ENCODE measurements at places on chromosomes 13 and 19.
A peak's percentile ranks its signal among the peaks of the same experiment; 100 is the strongest.

GRCh38 chr19:41796362-41796761, at the start of gene CEACAM3:
Gene CEACAM3 (plus strand): TSS chr19:41796587. CDS start chr19:41796678, 91 bp downstream.
- no peak for DNase-seq

- no peak for DNase-seq
Observed at GRCh38 chr19:1134431-1134830, 30.6 kb downstream of the GPX4 start.

DNA sequence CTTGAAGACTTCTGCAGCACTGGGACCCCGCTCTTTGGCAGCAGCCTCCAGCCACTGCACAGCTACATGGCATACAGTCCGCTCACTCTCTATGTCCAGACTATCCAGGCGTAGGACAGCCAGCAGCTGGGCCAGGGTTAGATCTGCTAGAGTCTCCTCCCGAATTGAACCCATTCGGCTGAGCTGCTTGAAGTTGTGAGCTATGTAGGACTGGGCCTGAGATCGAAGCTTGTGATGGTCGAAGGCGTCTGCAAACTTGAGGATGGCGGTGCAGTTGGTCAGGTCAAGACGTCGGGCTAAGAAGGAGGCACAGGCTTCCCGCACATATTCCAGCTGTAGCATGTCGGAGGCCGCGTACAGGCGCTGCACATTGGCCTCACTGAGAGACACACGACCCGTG, 900 bp downstream of the KBTBD7 start:
- no peak for DNase-seq

- DNase-seq, result no peak
Observed at GRCh38 chr13:91401920-91402319, 3.5 kb downstream of the GPC5 start.

DNA sequence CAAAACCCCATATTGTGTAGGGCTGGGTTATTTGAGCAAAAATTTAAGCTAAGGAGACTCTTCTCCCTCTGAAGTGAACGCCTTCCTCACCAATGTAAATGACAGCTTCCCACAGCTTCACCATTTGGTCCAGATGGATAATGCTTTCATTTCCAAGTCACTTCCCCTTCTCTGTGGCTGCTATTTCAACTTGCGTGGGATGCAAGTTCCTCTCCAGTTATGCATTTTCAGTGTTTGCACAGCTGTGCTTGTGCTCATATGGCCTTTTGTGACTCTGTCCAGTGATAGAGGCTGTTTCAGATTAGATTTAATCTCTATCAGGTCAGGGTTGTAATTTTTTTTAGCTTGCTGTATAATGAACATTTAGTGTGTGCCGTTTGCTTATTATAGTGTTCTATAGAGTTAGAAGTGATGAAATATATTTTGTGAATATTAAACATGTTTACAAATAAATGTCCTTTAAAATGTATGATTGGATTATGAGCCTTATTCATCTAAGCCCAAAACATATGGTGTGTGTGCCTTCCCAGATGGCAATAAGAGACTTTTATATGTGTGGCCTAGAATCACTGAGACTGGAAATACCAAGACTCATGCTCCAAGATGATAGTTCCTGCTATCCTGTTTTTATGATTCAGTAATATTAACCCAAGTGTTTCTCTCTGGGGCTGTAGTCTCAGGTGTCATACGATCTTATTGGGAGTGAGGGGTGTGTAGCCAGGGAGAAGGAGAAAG, 86.6 kb downstream of the TNFRSF19 start:
- DNase-seq, result no peak

GRCh38 chr19:9969688-9969975, 33.3 kb upstream of the OLFM2 start:
- no peak for DNase-seq

DNA sequence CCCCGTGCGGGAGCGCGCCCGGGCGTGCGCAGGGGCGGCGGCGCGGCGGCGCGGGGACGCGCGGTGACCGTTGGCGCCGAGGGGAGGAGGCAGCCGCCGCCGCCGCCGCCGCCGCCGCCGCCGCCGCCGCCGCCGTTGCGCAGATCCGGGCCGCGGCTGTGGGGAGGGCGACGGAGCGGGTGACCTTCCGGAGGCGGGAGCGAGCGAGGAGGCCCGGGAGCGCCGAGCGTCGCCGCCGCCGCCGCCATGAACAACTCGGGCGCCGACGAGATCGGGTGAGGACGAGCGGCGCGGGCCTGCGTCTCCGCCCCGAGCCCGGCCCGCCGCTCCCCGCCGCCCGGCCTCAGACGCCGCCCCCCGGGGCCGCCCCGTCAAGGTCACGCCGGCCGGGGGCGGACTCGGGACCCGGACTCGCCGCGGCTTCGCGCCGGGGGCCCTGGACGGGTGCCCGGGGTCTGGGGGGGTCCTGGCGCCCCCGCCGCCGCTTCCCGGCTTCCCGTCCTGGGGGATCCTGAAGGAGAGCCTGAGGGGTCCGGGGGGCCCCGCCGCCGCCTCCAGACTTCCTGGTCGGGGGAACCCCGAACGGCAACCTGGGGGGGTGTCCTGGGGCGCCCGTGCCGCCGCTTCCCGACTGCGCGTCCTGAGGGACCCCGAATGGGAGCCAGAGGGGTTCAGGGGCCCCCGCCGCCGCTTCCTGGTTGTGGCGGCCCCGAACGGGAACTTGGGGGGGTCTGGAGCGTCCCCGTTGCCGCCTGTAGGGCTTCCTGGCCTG, at the start of gene DAZAP1:
Gene DAZAP1 (plus strand): TSS at position 59 of the 772 bp plus-strand sequence. CDS start 188 bp downstream, at position 247.
- DNase-seq, result peak; percentile 39

DNA sequence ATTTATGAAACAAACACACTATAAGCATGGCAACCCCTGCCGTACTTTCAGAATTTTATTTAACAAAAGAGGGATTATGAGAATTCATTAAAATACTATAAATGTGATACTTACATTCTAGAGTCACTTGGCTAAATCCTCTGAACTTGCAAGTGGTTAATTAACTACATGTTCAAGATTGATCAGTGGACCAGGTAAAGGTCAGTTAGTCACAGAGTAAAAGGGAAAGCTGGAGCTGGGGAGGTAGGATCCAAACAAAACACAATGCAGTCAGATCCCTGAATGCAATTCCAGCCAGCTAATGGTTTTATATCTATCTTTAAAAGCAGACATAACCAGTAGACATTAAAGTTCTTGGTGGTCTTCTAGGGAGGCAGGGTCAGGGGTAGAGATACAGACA, 270.5 kb downstream of the DIAPH3 start:
- DNase-seq, result no peak

DNA sequence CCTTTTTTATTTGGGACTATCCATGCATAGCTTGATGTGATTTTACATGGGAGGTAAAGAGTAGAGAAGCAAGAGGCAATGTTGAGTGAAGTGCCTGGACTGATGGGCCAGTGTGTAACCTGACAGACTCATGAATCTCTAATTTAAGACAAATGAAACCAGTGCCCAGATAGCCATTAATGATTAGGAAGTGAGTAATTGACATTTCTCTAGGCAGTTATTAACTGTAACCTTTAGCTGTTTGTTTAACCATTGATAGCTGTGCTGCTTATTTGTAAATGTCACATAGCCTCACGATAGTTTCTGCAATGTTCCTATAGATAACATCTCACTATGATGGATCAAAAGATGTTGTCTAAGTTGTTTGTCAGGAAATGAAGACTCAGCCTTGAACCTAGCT, 1047.5 kb upstream of the SPRY2 start:
- no peak for DNase-seq

GRCh38 chr13:31227063-31227462, 27.3 kb downstream of the B3GLCT start:
- no peak for DNase-seq

DNA sequence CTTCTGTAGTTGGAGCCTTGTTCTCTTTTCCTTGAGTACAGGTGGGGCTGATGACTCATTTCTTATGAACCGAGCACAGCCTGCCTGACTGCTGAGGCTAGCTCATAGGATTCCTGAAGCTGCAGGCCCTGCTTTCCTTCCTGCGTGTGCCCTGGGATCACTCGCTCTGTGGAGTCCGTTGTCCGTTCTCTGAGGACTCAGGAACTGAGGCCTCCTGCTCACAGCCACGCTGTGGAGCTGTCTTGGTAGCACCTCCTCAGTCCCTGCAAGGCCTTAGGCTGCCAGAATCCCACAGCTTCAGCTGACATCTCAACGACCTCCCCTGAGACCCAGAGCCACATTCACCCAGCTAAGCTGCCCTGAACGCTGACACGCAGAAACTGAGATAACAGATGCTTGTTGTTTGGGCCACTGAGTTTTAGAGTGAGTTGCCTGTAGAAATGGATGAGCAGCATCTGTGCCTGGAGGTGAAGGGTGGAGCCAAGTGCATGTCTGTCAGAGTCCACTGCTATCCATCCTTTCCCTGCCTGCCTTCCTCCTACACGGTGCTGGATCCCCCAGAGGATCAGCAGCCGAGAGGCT, 72.9 kb downstream of the ARHGEF7 start:
- no peak for DNase-seq

- DNase-seq, result no peak
Observed at GRCh38 chr13:33263484-33263883, 22.1 kb downstream of the STARD13 start.
